GM03348 (cell line): ENCODE measurements at places on chromosomes 12 and 14.
A peak's percentile ranks its signal among the peaks of the same experiment; 100 is the strongest.

GRCh38 chr12:105343836-105344235 is 13.3 kb downstream of the C12orf75 start:
- DNase-seq = no peak

GRCh38 chr12:76391461-76391860 is 43.2 kb upstream of the BBS10 start:
- DNase-seq = no peak

GRCh38 chr12:52591521-52591920 is 9.7 kb downstream of the KRT72 start:
- DNase-seq = no peak

- DNase-seq = no peak
Observed at GRCh38 chr14:90676356-90676755, 139.9 kb downstream of the TTC7B start.

DNA sequence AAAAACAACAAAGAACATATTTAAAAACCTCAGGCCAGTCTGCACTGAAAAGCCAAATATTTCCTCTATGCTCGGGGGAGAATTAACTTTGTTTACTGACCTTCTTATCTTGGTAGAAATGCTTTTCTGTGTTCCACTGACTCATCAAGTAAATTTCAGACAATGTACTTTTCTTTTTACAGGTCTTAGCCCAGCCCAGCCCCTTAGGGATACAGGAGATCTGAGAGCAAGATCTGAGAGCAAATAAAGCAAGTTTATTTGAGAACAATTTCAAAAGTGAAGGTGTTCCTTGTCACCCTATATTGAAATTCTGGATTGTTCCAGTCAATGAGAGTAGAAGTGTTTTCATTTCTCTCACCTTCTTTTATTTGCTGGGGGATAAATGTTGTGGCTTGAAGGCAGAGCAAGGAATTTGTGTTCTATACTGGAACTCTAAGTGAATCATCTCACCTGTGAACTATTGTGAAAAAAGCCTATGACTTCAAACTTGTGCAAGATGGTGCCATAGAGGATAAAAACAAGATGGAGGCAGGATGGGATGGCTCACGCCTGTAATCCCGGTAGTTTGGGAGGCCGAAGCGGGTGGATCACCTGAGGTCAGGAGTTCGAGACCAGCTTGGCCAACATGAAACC is 7.9 kb upstream of the GPRC5A start:
- DNase-seq = no peak

- no peak for DNase-seq
Observed at GRCh38 chr14:49363821-49364751, 222.1 kb downstream of the RPS29 start.

GRCh38 chr12:86601550-86602308 is 345.5 kb upstream of the MGAT4C start:
- no peak for DNase-seq

DNA sequence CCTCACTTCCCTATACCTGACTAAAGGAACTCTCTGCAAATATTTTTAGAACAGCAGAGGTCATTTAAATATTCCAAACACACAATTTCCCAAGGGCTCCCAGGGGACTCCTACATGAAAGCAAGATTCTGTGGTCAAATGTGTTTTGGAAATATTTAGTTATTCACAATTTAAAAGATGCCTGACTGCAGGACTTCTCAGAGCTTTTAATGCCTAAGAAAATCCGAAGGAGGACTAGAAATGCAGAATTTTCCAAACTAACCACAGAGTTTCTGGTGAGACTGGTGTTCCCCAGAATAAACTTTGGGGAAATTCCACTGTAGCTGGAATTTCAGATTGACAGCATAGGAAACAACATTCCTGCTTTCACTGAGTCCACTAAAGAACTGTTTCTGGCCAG is 84.8 kb upstream of the MAP1LC3B2 start:
- no peak for DNase-seq

DNA sequence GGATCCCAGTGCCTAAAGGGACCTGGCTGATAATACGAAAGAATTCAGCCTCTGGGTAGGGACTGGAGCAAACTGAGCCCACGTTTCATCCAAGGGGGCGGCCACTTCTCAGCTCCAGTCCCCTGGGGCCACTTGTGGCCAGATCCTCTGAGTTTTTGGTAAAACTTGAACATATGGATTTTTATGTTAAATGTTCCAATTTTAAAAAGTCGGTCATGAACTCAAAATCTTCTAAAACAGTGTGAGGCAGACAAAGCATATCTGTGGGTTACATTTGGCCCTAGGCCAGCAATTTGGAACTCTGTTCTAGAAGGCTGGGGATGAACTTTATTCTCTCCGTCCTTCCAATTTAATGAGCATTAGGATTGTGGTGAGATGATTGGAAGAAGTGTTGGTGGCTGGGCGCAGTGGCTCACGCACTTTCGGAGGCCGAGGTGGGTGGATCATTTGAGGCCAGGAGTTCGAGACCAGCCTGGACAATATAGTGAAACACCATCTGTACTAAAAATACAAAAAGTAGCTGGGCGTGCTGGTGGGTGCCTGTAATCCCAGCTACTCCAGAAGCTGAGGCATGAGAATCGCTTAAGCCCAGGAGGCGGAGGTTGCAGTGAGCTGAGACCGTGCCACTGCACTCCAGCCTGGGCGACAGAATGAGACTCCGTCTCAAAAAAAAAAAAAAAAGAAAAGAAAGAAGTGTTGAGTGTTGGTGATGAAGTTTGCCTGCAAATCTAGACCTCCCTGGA is 3.0 kb upstream of the PPP1CC start:
- DNase-seq = no peak

DNA sequence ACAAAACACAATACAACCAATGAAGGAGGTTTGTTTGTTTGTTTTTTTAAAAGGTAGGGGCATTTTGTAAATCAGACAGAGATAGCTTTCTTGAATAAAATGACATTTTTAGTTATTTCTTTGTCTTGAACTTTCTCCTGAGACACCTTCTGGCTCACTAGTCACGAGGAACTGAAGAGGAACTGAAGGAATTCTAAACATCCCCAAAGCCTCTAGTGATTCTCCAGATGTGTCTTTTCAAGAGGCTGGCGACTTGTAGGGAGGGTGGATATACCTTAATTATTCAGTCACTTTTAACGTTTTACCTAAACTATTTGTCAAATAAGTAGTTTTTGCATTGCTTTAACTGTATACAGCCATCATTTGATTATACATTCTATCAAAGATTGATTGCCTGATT is 211.2 kb upstream of the LRIG3 start:
- DNase-seq = no peak

DNA sequence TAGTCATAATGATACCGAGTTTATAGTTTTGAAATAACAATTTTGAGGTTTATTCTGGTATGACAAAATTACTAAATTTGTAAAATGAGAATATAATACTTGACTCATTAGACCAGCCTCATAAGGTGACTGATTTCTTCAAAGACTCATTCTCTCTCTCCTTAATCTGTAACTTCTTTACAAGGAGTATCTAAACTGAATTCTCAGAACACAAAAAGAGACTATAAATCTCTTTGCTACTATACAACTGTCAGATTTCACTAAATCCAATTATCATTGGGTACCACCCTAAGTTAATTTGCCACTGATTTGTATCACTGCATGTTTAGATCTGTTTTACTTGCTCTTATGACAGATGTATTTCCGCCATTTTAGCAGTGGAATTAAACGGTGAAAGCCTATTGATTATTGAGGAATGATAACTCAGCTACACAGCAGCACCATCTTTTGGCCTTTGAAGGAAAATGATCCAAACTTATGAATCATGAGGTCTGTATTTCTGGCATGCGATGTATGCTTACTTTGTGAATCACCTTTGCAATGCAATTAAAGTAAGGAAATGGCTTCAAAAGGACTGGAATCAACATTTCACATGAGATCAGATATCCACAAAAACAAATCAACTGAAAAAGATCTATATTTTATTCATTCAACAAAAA is 161.2 kb downstream of the RERGL start:
- peak; percentile 35 for DNase-seq

DNA sequence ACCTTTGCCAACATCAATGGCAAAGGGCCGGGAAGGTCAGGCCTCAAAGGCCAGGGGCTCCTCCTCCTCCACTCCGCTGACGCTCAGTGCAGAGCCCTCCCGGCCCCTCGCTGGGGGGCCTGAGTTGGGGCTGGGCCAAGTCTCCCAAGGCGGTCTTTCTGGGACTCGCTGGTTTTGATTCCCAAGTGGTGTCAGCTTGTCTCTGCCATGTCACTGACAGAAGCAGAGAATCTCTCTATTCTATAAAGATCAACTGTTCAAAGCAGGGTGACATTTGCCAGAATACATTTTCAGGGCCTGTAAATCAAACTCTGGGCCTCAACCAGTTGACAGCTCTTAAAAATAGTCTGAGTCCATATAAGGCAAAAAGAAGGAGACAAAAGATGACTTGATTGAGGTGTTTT is 75.9 kb downstream of the CCDC88C start:
- DNase-seq = no peak
